ENCODE measurements at places on chromosomes 11 and 22.

DNA sequence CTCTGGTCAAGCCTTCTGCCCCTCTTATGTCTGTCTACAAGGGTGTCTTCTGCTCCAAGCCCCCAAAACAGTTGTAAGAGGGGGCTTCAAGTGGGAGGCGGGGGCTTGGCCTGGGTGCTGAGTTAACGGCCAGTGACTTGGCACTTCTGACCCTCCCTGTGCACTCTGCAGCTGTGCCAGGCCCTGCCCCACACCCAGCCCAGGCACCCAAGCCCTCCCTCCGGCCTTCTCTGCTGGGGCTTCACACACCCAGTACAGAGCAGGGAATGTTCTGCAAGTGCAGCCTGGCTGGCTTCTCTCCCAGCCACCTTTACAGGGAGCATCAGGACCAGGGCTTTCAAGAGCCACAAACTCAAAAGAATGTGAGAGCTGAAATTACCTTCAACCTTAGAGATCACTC is 3.8 kb downstream of the TMEM121B start:
- no peak for DNase-seq

GRCh38 chr11:129144256-129144655 is 47.9 kb downstream of the ARHGAP32 start:
- DNase-seq, result no peak

DNA sequence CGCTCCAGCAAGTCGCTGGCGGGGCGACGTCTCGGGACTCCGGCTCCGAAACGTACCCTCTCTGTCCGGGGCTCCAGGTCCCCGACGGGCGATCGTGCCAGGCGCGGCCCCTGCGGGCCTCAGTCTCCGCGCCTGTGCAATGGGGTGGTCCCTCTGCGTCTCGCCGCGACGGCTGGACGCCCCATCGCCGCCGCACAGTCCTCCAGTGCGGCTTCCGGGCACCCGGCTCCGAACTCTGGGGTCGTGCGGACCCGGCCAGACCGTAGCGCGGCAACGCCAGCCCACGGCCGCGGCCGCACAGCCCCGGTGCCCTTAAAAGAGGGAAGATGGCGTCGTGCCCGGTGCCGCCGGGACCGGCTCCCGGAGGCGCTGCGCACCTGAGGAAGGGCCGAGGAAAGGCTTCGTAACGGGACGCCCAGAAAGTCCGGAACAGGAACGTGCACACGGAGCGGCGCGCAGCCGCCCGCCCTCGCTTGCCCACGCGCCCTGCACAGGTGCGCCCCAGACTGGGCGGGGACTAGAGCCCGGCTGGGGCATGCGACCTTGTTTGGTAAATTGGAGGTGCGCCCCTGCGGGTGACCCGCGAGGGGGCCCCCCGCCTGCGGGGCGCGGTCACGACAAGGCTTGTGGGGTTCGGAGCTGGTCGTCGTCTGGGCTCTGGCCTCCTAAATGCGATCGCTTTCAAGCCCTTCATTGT is 525 bp downstream of the BIK start:
- no peak for DNase-seq

DNA sequence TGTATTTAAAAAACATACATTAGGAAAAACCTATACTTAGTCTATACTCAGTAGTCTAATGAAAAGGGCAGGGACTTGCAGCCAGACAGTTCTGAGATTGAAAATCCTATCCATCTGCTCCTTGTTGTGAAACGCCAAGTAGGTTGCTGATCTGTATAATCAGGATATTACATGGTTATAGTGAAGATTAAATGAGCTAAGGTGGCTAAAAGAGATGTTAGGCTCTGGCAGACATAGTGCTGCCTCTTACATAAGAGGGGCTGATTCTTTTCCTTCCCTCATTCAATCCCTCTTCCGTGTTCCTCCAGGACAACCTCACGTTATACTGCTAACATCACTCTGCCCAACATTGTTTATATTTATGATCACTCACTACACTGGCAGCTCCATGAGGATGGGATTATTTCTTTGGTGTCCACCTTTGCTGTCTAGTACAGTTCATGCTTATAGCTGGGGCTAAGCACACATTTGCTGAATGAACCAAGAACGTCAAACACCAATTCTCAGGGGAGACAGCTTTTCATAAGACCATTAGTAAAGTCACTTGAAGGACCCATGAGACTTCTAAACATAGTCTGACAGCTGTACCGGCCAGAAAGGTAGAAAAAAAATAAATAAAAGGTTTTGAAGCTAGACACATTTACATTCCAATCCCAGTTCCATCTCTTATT is 46.3 kb downstream of the GAB2 start:
- no peak for DNase-seq

DNA sequence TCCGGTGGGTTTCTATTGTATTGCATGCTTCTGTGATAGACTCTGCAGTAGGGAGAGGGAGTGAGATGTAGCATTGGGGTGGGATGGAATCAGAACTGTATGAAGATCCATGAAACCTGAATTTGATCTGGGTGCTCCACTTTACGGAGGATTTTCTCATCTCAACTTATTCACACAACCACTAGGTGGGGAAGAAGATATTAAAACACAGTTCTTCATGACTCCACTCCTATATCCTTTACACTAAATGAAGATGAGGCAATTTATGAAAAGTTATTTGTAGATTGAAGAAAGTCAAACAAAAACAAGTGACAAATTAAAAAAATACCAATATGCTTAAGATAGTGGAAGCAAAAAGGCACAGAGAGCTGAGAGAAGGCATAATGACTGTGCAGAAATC is 92.6 kb upstream of the PDGFD start:
- DNase-seq, result no peak

GRCh38 chr11:19935507-19935906 is 222.9 kb downstream of the NAV2 start:
- DNase-seq, result no peak

GRCh38 chr22:21652547-21653545 is 10.7 kb downstream of the SDF2L1 start:
- DNase-seq, result no peak

DNA sequence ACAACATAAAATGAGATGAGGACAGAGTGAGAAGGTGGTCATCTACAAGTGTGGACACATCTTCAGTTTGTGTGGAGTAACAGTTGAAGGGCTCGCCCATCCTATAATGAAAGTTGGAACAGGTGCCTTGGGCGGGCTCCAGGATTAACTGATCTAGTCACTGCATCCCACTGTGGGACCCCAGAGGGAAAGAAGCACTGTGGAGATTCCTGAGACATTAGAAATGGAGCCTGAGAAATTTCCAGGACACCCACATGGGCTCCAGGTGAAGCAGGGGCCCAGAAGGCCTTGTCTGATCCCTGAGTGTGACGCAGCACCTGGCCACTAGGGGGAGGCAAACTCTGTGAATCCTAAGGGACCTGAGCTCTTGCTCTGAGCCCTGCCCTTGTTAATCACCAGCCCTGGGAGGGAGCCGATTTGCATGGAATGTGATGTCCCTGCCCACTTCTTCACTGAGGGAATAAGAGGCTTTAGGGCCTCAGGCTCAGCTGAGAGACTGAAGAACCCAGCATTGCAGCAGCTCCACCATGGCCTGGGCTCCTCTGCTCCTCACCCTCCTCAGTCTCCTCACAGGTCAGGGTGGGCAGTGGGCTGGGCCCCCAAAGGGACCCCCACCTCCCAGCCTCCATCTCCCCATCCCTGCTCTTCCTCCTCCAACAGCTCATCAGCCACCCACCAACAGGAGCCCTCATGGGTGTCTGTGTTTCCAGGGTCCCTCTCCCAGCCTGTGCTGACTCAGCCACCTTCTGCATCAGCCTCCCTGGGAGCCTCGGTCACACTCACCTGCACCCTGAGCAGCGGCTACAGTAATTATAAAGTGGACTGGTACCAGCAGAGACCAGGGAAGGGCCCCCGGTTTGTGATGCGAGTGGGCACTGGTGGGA is 98.4 kb downstream of the VPREB1 start:
- no peak for DNase-seq

DNA sequence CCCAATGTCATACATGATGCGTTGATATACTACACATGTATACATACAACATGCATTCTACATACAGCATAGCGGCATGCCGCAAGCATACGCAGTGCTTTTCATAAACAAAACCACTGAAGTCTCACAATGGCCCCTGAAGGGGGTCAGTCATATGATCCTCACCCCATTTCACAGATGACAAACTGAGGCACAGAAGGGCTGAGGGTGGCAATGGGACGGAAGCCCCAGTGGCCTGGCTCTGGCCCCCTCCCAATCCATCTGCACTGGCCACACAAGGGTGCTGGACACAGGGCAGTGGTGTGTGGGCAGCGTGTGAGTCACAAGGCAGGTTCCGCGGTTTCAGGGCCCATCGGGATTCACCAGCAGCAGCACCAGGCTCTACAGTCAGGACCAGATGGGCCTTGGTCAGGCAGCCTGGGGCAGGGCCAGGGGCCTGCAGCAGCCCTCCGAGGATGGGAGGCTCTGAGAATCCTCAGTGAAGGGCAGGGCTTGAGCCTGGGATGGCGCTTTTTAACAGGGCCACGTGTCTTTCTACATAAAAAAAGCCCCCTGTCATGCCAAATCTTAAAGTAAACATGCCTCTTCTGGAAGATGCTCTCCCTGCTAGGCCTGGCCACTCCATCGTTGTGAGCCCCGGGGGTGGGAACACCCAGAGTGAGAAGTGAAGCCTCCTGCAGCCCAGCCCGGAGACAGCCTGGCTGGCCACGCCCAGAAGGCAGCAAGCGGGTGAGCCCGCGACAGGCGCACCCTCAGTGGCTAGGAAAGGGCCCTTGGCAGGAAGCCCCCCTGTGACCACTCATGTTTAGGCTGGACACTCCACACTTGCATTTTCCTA is 206.5 kb downstream of the CTTN start:
- DNase-seq, result no peak

DNA sequence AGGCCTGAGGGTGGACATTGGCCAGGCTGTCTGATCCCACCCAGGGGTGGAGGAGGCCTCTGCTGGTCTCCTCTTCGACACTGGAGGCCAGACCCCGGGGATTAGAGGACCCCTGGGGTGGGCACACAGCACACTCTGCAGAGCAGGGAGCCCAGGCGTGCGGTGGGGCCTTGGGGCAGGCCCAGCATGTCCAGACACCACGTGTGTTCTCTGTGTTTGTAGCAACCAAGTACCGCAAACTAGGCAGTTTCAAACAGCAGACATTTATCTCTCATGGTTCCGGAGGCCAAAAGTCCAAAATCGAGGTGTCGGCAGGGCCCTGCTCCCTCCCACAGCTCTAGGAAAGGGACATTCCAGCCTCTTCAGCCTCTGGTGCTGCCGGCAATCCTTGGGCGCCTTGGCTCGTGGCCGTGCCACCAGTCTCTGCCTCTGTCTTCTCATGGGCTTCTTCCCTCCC is 1.5 kb downstream of the PANX2 start:
- DNase-seq, result no peak

DNA sequence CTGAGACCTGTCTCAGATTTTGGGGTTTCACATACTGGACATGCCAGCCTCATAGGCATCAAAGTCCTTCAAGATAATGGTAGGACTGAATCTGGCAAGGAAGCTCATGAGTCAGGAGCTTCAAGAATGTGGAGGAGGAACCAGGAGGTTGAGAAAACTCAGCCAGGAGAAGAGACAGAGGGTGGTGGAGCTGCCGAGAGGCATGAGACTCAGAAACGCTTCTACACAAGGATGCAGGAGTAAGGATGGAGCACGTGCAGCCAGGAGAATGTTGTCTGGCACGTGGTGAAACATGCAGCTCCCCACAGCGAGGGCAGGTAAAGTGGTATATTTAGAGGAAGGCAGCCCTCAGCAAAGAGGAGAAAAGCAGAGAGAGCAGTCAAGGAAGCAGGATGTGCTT is 148.7 kb upstream of the ISX start:
- no peak for DNase-seq
